ENCODE measurements at places on chromosomes 5 and 9. TPM values are rescaled to one million over a fixed set of nuclear protein-coding genes. Genes with fewer than 3 reads are reported as not detected.

DNA sequence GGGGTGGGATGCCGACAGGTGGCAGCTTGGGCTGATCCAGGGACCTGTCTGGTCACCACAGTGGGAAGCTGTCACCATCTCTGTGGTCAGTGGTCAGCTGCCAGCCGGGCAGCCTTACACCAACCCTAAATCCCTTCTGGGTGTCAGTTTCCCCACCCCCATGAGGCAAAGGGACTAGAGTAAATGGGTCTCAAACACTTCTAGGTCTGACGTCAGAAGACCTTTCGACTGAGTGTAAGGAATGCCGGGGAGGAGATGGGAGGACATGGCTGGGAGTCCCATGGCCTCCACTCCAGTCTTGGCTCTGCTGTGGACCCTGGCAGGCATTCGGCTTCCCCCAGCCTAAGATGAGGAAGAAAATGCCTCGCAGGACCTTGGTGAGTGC, 40.3 kb upstream of the SLC25A51 start:
- H3K27me3 ChIP-seq: no peaks in the 10 kb centered on the region
- peaks cover 33% of the 10 kb centered on the region for H3K4me1 ChIP-seq
- peaks cover 9% of the 10 kb centered on the region for H3K36me3 ChIP-seq
- H3K4me3 ChIP-seq: no peak overlapping the region
- peak overlapping the region; percentile 88 for H3K27ac ChIP-seq

- H3K4me1 ChIP-seq: no peaks in the 10 kb centered on the region
- peaks cover 27% of the 10 kb centered on the region for H3K27me3 ChIP-seq
- DNase-seq: no peak
- no peak overlapping the region for H3K27ac ChIP-seq
- no peaks in the 10 kb centered on the region for H3K36me3 ChIP-seq
- no peak overlapping the region for H3K4me3 ChIP-seq
Observed at GRCh38 chr5:135873831-135874230, 21.8 kb downstream of the IL9 start.

DNA sequence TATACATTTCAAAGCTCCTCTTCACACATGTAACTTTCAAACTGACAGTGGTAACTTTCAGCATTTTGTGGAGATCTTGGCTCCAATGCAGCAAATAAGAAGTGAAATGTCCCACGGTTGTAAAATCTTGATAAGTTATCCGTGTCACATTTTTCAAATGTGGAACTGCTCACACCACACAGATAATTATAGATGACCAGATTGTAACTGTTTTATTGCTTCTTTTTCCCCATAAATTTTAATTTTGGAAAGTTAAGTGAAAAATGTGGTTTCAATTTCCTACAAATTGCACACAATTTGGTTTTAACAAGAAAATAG, 347.1 kb downstream of the EBF1 start:
- H3K27ac ChIP-seq: no peak overlapping the region
- H3K4me3 ChIP-seq: no peak overlapping the region
- no peak for DNase-seq
- peaks cover 14% of the 10 kb centered on the region for H3K4me1 ChIP-seq

DNA sequence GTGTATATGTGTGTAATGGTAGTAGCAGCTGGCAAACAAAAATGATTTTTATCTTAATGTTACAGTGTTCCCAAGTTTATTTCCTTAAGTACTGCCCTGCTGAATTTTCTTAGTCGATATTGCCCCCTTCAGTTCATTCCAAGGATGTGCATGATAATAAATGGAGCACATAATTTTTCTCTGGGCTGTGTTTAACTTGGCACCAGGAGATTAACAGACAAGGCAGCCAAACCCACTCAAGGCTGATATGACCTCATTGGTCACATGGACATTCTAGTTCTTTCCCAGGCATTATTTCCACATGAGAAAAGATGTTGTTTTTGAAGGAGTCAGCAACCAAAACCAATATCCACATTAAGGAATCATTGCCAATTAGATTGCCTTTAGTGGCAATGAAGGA, 61.8 kb downstream of the COX7C start:
- H3K4me1 ChIP-seq: peaks cover 7% of the 10 kb centered on the region
- H3K36me3 ChIP-seq: no peaks in the 10 kb centered on the region
- no peak for DNase-seq
- no peaks in the 10 kb centered on the region for H3K27me3 ChIP-seq

DNA sequence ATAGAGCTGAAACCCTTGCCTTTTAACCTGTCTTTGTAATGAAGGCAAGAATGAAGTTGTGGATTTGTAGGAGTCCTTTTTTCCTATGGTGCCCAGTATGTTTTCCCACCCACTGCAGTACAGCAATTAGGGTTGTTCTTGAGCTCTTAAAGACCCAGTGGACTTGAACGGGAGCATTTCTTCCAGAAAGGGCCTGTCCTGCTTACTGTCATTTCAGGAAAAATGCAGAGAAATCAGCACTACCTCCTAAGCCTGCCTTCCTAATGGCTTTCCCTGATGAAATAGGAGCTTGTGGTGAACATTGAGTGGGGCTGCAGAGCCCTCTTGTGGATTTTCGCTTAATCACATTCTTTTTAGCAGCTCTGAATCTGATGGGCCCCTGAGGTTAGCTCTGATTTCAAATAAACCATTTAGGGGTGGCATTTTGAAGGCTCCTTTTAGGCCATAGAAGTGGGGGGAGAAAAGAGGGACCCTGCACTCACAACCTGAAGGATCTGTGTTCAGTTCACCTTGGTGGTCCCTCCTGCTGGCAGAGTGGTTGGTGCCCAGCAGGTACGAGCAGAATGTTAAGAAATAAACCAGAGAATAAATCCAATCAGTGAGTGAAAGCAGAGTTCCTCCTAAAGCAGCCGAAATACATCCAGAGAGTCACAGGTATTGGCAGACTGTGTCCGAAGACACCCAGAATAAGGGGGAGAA, 188.0 kb upstream of the KLF9 start:
- no peak for DNase-seq
- H3K4me3 ChIP-seq: no peak overlapping the region
- peaks cover 3% of the 10 kb centered on the region for H3K36me3 ChIP-seq
- no peak overlapping the region for H3K27ac ChIP-seq
- H3K4me1 ChIP-seq: peaks cover 20% of the 10 kb centered on the region

DNA sequence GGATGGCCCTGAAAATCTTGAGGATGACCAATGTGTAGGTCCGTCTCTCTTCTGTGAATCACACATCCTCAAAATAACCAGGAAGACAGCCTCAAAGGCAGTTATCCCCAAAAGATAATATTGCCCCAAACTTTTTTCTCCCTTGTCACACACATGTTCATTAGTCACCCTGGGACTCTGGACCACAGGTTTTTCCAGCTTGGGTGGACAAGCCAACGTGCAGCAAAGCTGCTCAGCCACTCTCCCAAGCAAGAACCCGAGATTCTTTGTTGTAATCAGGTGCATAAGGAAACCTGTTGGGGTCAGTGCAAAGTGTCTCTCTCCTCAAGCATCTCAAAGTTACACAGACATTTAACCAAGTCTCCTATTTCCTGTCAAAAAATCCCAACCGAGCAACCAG, 196.6 kb downstream of the GNA14 start:
- H3K4me1 ChIP-seq: no peaks in the 10 kb centered on the region
- H3K4me3 ChIP-seq: no peak overlapping the region
- no peak overlapping the region for H3K27ac ChIP-seq

GRCh38 chr9:13898957-13899356, 415.0 kb downstream of the NFIB start:
- no peaks in the 10 kb centered on the region for H3K27me3 ChIP-seq
- no peak for DNase-seq
- H3K4me3 ChIP-seq: no peak overlapping the region
- no peak overlapping the region for H3K27ac ChIP-seq
- no peaks in the 10 kb centered on the region for H3K36me3 ChIP-seq
- peaks cover 39% of the 10 kb centered on the region for H3K4me1 ChIP-seq

DNA sequence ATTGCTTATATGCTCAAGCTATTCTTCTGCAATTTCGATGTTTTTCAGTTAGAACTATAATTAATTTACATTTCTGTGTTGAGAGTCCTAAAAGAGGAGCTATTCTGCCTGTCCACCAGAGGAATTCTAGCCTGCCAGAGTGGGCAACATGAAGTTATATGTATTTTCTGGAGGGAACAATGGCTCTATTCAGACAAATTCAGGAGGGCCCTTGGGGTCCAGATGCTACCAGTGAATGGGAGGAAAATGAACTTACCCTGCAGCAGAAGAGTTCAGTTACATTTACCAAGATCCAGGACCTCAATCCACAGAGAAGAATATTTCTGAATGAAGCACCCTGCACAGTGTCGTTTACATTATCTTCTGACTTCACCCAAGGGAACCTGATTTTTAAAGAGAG, 80.7 kb downstream of the ITGA1 start:
- H3K27me3 ChIP-seq: no peaks in the 10 kb centered on the region
- DNase-seq: no peak
- no peak overlapping the region for H3K27ac ChIP-seq
- no peaks in the 10 kb centered on the region for H3K36me3 ChIP-seq

GRCh38 chr5:120225524-120225923, 238.6 kb upstream of the PRR16 start:
- H3K4me1 ChIP-seq: no peaks in the 10 kb centered on the region
- H3K27ac ChIP-seq: no peak overlapping the region
- no peaks in the 10 kb centered on the region for H3K36me3 ChIP-seq

- H3K4me1 ChIP-seq: peaks cover 7% of the 10 kb centered on the region
- H3K27me3 ChIP-seq: no peaks in the 10 kb centered on the region
Observed at GRCh38 chr9:131358556-131358955, 35.3 kb upstream of the PRRC2B start.

DNA sequence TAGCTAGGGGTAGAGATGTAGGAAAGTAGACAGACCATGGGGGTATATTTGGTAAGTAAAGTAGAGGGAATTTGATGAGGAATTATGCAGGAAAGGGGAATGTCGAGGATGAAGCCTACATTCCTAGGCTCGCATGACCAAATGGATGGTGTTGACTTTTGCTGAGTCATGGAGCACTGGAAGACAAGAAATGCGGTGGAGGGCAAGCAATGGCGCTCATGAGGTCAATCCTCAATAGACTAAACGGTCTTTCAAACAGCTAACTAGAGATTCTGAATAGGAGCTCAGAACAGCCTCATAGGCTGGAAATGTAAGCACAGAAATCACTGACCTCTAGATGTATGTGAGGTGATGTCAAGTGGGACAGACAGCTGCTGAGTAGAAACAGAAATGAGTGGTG, 50.7 kb upstream of the FST start:
- H3K27me3 ChIP-seq: no peaks in the 10 kb centered on the region
- no peaks in the 10 kb centered on the region for H3K36me3 ChIP-seq
- no peak overlapping the region for H3K27ac ChIP-seq
- peaks cover 4% of the 10 kb centered on the region for H3K4me1 ChIP-seq

Gene NIPAL4
- total RNA-seq: 0.46 TPM
